RKO (cell line): ENCODE measurements at places on chromosomes 4 and X.

DNA sequence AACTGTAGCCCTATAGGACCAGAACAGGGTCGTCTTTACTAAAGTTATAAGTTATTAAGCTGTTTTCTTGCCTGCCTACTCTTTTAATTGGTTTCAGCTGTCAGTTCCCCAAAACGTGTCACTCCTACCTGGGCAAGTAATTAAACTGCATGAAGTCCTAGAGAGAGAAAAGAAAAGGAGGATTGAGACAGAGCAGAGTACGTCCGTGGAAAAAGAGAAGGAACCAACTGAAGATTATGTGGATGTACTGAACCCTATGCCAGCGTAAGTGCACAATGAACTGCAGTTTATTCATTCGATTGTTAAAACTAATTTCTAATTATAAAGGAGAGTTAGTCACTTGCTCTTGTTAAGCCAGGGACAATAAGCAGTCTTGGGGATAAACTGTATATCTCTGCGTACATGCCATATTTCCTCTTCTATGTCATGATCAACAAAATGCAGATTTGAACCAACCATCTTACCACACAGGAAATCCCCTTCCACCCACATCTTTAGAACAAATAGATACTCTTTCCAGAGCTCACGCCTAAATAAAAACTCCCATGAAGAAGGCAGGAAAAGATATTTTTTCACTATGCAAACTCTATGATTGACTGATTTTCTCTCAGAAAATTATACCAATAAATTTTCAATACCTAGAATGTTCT lies 22.8 kb downstream of the STAP1 start:
- no peak for DNase-seq

DNA sequence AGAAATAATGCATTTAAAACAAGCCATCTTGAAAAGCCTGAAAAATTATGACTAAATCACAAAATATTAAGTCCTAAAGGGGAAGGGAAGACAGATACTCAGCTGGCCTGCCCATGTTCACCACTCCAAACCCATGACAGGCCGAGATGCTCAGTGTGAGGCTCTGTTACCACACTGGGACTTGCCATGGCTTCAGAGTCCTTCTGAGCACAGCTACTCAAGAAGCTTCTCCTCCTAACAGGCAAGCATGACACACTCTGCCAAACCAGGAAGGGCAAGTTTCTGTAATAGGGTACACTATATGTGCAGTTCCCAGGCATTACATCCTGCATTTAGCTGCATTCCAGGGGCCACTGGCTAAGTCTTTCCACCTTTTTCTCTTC lies 34.0 kb upstream of the CYBB start:
- DNase-seq, result no peak

- peak; percentile 23 for DNase-seq
These were observed 99.4 kb upstream of the PGRMC2 start for GRCh38 chr4:128386761-128387599.

DNA sequence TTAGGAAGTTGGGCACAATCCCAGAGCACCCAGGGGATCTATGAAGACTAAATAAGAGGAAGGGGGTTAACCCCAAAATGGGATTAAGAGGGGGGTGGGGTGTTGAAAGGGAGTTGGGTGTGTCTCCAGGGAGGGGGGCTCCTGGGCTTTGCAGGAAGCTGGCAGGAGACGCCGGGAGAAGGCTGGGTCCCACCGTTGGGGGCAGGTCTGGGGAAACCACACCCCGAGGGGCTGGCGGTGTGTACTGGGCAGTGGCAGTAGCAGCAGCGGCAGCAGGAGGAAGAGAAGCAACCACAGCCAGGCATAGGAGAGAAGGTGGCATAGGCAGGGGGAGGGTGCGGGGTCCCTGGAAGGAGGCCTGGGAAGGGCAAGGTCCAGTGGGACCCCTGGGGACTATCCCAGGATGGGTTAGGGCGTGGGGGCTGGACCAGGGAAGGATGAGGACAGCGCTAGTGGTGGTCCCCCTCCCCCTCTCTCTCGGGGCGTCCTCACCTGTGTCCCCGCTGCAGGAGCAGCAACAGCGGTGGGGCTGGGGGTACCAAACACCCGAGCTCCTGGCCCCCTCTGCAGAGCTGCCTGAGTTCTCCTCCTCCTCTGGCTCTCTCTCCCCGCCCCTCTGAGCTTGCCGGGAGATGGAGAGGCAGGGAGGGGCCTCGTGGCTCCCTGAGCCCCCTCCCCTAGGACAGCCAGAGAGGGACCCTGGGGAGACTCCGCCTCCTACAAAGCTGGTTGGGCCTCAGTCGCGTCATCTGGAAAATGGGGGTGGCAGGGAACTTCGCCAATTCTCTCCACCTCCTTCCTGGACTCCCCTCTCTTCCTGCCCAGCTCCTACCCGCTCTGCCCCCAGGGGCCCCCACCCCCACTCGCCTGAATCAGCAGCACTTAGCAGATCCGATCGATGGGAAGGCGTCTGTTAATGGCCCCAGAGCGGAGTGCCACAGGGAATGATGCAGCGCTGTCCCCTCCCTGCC lies at the start of gene KCND1:
Gene KCND1 (minus strand): TSS at position 596 of the 971 bp plus-strand sequence. CDS start 1,573 bp downstream, outside the sequence.
- DNase-seq, result no peak

- DNase-seq, result peak; percentile 96
These were observed 674 bp downstream of the SH3D19 start for GRCh38 chr4:151324752-151325110.

GRCh38 chr4:36385951-36386571 lies 104.6 kb downstream of the DTHD1 start:
- no peak for DNase-seq

- peak; percentile 28 for DNase-seq
These were observed 370.0 kb downstream of the GPAT3 start for GRCh38 chr4:83905952-83906351.

GRCh38 chr4:26692014-26692726 lies 108.3 kb downstream of the TBC1D19 start:
- no peak for DNase-seq

DNA sequence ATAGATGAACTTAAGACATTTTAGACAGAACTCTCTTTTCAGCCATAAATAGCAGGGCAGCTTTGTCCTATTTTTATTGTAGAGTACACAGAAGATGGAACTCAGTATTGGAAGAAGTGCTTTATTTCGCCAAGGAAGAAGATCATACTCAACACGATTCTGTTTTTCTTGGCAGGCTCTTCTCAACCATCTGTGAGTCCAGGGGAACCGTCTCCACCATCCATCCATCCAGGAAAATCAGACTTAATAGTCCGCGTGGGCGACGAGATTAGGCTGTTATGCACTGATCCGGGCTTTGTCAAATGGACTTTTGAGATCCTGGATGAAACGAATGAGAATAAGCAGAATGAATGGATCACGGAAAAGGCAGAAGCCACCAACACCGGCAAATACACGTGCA lies 37.6 kb downstream of the KIT start:
- DNase-seq, result no peak

- DNase-seq, result no peak
These were observed 364.8 kb downstream of the PDGFC start for GRCh38 chr4:156606554-156607477.

DNA sequence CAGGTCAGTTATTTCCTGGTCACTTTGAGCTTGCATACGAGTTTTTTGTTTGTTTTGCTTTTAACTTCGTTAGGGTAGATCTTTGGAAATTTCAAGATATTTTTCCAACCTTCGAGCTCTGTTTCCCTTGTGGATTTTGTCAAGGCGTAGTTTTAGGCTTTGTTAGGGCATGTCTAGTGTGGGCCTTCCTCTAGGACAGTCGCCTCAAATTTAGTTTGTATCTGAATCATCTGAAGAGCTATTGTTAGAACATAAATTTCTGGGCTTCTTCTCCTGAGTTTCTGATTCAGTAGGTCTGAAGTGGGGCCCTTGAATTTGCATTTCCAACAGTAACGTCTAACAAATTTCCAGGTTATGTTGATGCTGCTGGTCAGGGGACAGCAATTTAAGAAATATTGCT lies 48.8 kb upstream of the RBM47 start:
- DNase-seq, result no peak

- no peak for DNase-seq
These were observed 562.8 kb upstream of the IGFBP7 start for GRCh38 chr4:57672846-57673433.

DNA sequence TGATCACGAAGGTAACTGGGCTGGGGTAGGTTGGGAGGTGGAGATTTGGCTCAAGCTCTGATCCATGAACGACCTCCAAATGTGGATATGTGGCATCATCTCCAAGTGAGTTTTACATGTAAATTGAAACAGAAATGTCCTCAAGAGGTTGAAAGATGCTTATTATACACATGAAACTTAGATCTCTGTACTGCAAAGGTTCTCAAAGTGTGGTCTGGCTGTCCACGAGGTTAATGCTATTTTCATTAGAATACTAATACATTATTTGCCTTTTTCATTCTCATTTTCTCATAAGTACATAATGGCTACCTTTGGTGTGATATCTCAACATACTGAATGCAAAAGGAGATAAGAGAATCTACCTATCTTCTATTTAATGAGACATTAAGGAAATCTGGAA lies 198.2 kb downstream of the RASL11B start:
- no peak for DNase-seq

DNA sequence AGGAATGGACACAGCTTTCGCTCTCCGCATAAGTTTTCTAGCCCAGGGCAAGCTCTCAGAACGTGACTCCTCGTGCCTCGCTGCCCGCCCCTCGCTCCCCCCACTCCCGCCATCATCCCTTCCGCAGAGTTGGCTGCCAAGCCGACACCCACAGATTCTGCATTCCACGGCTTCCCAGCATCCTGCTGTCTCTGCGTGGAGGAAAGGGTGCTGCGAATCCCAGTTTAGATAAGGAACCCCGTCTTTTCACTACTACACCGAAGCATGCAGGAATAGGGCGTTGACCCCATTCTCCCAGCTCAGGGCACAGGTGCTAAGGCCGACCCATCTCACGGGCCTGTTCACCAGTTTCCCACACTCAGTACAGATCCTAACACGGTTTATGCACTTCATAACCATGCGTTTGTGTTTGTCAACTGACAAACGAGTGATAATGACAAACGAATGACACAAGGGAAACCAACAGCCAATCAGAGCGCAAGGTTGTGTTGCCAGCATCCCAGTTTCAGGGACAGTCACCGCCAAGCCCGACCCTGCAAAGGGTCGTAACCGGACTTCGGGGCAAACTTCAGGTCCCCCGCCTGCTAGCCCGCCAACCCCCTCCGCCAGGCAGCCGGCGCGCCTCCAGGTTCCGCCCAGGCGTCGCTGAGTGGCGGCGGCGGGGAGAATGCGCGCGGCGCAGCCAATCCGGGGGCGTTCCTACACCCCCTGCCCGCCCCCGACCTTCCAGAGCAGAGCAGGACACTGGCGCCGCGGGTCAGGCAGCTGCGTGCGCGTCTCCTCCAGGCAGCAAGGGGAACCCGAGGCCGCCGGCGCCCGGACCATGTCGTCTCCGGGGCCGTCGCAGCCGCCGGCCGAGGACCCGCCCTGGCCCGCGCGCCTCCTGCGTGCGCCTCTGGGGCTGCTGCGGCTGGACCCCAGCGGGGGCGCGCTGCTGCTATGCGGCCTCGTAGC lies at the start of gene CYP2U1:
Gene CYP2U1 (plus strand): TSS at position 729 of the 954 bp plus-strand sequence. CDS start 95 bp downstream, at position 824.
- DNase-seq, result peak; percentile 85

DNA sequence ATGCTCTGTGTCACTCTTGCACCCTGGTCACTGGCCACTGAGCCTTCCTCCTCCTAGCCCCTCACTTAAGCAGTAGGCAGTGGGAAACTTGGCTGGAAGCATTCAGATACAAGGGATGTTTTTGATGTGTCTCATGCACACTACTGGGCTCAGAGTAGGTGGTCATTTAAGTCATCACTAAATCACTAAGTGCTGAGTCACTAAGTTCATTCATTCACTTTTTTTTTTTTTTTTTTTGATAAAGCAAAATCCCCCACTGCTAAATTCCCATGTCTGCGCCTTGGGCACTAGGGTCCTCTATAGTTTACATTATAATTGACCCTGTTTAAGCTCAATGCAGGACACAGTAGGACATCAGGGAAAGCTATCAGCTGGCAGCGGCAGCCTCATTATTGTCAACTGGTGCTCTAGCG lies 182.4 kb upstream of the MBNL3 start:
- DNase-seq, result peak; percentile 1

DNA sequence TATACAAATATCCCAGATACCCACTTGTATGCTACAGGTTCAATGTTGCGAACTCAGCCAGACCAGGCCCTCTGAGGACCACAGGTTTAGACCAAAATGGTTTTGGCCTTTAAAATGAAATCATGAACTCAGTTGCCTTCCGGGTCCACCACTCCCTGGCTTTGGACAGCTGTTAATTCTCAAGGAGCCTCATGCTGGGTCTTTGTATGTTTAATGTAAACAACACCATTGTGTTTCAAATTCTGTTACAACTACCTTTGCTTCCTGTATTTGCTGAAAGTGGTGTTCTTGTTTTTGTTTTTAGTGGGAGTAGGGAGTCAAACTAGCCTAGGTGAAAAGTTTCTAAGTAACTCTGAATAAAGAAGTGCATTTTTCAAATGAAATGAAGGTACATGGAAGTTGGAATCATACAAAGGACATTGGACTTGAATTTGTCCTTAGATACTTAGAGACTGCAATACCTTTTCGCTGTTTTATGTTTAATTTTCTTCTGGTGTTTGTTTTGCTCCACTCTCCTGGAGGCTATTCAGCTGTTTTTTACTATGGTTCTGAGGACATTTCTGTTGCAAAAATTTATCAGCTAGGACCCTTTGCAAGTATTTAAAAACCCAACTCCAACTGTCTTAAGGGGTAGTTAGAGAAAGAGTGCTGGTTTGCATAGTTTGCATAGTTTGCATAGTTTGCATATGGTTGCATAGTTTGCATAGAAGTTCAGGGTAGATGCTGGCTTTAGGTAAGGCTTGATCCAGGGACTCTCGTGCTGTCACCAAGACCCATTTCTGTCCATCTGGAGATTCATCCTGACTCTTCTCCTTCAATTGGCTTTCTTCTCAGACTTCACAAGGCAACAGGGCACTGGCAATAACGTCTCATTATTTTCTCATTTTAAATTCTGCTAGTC lies 70.1 kb downstream of the MID1IP1 start:
- no peak for DNase-seq

GRCh38 chrX:7179446-7179845 lies 31.5 kb upstream of the PUDP start:
- no peak for DNase-seq

- DNase-seq, result no peak
These were observed 13.6 kb downstream of the ADAMTS3 start for GRCh38 chr4:72555377-72555831.

DNA sequence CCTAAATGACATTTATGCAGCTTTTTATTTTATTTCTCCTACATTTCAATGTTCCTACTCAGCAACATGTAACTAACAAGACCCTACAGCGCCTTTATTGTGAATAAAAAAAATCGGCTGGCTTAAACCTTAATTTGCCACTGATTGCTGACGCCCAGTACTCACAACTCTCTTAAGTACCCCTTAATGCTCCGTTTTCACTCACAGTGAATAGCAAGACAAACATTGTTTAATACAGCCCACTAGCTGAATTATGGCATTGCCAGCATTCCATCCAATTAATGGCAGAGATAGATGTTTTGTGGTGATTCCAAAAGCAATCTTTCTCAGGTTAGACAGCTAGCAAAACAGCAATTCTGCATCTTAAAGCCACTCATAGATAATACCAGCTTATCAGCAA lies 61.1 kb downstream of the PPARGC1A start:
- no peak for DNase-seq

- no peak for DNase-seq
These were observed 224.2 kb downstream of the AFAP1 start for GRCh38 chr4:7715271-7716009.

- DNase-seq, result peak; percentile 3
These were observed 414.8 kb downstream of the OPHN1 start for GRCh38 chrX:68018248-68019203.

GRCh38 chr4:185318679-185319078 lies 77.0 kb downstream of the LRP2BP start:
- DNase-seq, result no peak
